ENCODE measurements at places on chromosomes 12 and 14.

DNA sequence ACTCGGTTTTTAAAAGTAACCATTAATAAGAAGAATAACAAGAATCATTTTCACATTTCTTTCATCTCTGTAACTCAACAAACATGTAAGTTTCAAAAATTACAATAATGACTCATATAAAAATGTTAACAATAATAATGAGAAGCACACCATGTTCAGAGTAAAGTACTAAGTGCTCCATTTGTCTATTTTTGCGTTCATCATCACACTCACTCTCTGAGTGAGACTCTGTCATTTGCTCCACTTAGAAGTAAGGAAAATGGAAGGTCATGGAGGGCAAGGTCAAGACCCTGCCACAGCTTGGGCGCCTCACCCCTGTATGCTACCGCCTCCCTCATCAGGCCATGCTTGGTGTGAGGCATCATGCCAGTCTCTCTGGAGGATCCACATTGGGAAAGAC, 129.9 kb downstream of the TMEM30B start:
- no peak for DNase-seq

GRCh38 chr14:51304438-51304837, 64.4 kb downstream of the TMX1 start:
- no peak for DNase-seq

GRCh38 chr12:48815126-48816110, 2.9 kb upstream of the CACNB3 start:
- DNase-seq: peak; percentile 91

- DNase-seq: no peak
Measured at GRCh38 chr12:80100591-80100990, 1.3 kb downstream of the OTOGL start.

DNA sequence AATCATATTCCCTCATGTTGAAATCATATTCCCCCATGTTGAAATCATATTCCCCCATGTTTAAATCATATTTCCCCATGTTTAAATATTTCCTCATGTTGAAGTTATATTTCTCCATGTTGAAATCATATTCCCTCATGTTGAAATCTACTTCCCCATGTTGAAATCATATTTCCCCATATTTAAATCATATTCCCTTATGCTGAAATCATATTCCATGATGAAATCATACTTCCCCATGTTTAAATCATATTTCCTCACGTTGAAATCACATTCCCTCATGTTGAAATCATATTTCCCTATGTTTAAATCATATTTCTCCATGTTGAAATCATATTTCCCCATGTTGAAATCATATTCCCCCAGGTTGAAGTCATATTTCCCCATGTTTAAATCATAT, 34.6 kb upstream of the ADGRD1 start:
- DNase-seq: no peak

DNA sequence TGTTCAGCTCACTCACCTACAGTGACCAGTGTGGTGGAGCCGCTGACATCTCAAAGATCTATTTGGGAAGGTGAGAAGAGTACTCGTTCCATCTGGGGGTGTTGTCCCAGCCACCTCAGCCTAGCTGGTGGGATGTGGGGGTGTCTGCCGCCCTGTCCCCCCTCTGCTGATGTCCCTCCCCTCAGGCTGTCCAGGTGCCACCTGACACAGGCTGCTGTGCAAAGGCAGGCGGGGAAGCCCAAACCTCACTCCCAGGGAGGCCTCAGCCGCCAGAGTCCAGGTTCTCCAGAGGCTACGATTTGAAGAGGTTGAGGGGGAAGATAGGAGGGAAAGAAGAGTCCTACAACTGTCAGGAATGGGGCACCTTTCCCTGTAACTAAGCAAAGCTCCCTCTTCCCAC, 51.3 kb upstream of the FKBP4 start:
- DNase-seq: no peak

DNA sequence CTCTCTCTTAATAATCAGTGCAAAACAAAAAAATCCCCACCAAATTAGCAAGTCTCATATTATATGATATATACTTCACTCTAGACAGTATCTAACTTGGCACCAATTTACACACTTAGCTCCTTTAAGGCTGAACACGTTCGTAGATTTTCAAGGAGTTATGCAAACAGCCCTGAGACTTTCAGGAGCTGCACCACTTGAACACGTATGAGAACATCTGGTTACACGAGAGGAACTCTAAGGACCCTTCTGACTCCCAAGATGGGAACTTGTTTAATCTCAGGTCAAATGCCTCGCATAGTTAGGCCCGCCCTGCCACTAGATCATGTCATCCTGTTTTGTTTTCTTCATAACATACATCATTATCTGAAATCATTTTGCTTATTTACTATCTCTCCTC, 10.0 kb downstream of the SPRING1 start:
- no peak for DNase-seq

- no peak for DNase-seq
Measured at GRCh38 chr14:91509878-91510170, 286 bp downstream of the PPP4R3A start.

- DNase-seq: peak; percentile 27
Measured at GRCh38 chr12:4383304-4383865, 3.9 kb upstream of the FGF23 start.

GRCh38 chr12:24820872-24821271, 128.0 kb downstream of the BCAT1 start:
- no peak for DNase-seq

GRCh38 chr12:39852346-39852745, 232.7 kb upstream of the ABCD2 start:
- DNase-seq: no peak

GRCh38 chr12:108181095-108181454, 52.0 kb downstream of the WSCD2 start:
- no peak for DNase-seq

- DNase-seq: no peak
Measured at GRCh38 chr14:71078500-71078899, 171.2 kb downstream of the PCNX1 start.

GRCh38 chr12:18703911-18704310, 33.9 kb downstream of the PLCZ1 start:
- no peak for DNase-seq

DNA sequence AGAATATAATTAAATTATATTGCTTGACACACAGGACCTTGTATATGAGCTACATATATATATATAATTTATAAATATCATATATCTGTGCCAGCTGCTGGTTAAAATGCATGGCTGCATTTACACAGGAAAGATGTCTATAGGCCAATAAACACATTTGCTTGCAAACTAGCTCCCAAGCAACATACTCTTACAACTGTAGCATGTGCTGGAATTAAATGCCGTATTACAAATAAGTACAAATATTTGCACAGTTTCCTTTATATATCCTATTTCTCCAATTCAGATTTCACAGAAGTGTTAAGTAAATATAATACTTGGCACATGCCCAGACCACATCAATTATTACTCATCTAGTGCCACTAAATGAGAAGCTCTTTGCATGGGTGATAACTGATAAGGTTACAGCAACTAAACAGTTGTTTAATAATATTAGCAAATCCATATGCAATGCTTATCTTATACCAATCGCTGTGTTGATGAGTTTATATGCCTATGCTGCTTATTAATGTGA, 66.7 kb upstream of the E2F7 start:
- no peak for DNase-seq

DNA sequence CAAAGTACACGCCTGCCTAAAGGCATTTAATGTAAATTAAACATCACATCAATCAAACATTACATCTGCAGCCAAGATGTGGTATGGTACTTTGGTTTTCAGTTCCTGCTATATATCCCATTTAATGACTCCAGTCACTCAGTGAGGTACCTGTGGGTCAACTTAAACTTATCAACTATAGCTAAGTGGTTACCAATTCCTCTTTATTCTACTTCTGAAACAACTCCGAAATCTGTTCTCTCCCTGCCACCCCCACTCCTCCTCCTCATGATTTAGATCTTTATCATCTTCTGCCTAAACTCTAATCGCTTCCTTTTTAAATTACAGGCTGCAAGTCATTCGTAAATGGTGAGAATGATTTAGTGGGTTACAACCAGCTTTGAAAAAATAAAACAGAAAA, 57.9 kb downstream of the BCL2L14 start:
- no peak for DNase-seq

- no peak for DNase-seq
Measured at GRCh38 chr12:104637604-104638003, 180.9 kb downstream of the CHST11 start.

GRCh38 chr12:82833481-82833880, 146.8 kb downstream of the TMTC2 start:
- no peak for DNase-seq

GRCh38 chr12:43241986-43242385, 310.0 kb downstream of the ADAMTS20 start:
- no peak for DNase-seq

DNA sequence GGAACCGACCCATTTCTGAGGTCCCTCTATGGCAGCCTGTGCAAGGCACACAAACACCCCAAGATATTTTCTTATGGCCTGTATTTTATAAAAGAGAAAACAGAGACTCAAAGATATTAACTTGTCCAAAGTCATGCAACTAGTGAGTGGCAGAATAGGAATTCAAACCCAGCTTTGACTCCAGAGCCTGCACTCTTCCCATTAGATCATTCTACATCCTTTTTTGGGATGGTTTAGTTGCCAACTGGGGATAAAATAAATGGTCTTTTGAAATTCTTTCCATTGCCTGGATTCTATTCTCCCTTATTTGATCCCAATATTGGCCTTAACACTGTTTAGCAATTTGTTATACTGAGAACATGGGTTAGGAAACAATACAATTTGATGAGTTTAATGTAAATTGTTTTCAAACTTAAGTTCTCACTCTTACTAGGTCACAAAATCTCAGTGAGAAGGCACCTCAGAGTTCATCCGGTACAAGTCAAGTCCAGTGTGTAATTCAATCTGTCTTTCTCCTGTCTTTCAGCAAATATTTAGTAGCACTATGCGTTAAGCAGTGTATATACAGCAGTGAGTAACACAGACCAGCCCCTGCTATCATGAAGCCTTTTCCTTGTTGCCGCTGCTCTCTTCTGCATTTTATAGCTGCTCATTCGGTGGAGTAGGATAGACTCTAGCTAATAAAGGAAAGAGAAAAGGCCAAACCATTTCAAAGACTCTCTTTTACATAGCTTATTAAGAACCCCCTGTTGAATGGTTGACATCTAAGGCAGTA, 162.1 kb upstream of the IFNG-AS1 start:
- no peak for DNase-seq

DNA sequence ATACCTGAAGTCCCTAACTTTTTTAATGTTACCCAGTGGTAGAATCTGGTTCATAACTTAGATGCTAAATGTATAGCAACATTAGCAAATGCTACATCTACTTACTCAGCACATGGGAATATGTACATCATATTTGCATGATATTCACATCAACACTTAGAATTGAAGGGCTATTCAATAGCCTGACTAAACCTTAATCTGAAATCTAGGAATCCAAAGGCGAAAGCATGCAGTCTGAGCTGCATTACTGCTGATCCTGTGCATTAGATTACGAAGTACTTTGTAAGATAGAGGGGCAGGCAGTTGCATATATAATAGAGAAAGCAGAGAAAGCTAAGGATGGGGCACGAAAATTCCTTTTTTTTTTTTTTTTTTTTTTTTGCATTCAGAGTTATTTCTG, 40.4 kb downstream of the SLC38A4 start:
- DNase-seq: no peak

DNA sequence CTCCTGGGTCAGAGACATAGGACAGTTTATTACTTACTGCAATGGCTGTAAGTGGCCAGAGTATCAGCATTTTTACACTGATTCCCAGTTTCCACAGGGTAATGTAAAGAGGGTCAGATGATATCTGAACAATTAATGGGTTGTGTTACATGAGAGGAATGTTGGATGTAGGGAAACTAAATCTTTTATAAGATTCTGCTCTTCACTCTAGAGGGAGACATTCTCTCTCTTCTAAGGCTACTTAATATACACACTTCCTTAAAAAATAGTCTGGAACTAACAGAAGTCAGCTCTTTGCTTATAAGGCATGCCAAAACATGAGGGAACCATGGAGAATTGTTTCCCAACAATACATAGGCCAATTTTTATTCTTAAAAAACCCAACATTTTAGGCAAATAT, 389.8 kb downstream of the ETNK1 start:
- DNase-seq: no peak

- DNase-seq: no peak
Measured at GRCh38 chr12:21323736-21324135, 11.0 kb downstream of the SLCO1A2 start.

GRCh38 chr12:57235728-57236131, 6.2 kb downstream of the SHMT2 start:
- DNase-seq: no peak

GRCh38 chr12:124814741-124815613, 48.7 kb downstream of the SCARB1 start:
- DNase-seq: no peak

DNA sequence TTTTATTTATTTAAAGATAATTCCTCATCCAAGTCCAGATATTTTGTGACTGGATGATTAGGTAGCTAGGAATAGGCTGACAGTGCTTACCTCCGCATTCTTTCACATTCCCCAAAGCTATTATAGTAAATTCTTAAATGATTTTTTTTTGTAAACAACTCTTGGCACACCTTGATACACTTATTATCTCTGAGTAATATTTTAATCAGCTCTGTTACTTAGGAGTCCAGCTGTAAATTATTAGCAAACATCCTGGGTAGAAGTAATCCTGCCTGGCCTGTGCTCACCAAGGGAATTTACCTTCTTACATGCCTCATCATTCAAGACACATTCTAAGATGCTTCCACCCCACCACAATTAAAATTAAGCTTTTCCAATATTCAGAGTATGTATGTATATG, 186.1 kb downstream of the SLC2A13 start:
- no peak for DNase-seq

DNA sequence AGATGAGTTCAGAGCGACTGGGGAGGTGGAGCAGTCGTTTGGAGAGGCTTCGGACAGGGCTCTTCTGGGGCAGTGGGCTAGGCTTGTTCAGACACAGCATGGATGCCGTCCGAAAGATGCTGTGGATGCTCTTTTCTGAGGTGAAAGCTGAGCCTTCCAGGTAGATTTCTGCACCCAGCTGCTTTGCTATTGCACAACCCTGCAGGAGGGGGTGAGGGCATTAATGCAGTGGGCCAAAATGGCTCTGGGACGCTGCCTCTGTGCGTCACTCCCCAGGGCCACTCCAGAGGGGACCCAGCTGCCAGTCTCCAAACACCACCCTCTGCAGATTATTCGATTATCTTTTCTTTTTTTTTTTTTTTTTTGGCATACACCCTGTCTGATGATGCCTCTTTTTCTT, 6.1 kb upstream of the DDX23 start:
- no peak for DNase-seq

DNA sequence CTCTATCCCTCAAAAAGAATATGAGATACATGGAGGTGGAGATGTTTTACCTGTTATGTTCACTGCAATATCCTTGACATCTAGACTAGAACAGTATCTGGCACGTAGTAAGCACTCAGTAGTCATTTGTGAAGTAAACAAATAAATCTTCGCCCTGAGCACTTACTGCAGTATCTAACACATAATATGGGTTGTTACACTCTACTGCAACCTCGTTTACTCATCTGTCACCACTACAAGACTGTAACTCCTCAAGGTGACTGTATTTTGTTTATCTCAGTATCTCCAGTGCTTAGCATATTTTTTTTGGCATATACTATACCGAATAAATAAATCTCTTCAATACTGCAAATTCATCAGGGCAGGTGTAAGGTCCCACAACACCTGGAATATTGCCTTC, 66.1 kb downstream of the WASHC3 start:
- no peak for DNase-seq
